Stimulated activated CD4-positive, alpha-beta T cell treated with anti-CD3 and anti-CD28 coated beads, TNF-alpha, amount 100 ng/mL, for 1 hour (primary cell): ENCODE measurements at places on chromosomes 16 and 17.

DNA sequence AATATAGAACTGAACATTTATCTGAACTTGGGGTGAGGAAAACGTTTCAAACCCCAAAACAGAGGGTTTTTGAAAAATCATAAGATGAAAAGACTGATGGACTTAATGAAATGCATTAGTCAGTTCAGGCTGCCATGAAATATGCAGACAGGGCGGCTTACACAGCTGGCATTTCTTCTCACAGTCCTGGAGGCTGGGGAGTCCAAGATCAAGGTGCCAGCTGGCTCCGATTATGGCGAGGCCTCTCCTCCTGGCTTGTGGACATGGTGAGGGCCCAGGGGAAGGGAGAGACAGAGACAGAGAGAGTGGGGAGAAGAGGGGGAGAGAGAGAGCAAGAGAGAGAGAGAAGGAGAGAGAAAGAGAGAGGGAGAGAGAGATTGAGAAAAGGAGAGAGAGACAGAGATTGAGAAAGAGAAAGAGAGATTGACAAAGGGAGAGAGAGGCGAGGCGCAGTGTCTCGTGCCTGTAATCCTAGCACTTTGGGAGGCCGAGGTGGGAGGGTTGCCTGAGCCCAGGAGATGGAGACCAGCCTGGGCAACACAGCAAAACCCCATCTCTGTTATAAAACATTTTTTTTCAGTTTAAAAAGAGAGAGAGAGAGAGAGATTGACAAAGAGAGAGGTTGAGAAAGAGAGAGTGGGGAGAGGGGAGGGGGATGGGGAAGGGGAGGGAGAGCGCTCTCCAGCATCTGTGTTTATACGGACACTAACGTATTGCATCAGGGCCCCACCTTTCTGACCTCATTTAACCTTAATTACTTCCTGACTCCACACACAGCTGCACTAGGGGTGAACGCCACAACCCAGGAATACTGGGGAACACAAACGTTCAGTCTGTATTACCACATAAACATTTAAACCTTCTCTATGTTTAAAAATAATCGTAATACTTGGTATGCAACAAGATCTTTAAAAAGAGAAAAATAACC is 24.6 kb upstream of the RPH3AL start:
- DNase-seq = no peak

GRCh38 chr16:81558444-81559175 is 114.0 kb downstream of the CMIP start:
- DNase-seq = no peak

- no peak for DNase-seq
Measured at GRCh38 chr17:21042458-21043295, at the start of gene USP22. USP22 (minus strand) TSS chr17:21043011; CDS start chr17:21042835, 176 bp downstream.

GRCh38 chr17:76267051-76267576 is 2.0 kb downstream of the UBALD2 start:
- no peak for DNase-seq

- DNase-seq = no peak
Measured at GRCh38 chr16:54930005-54930868, at the start of gene IRX5. IRX5 (plus strand) TSS chr16:54930865; CDS start chr16:54931199, 334 bp downstream.

DNA sequence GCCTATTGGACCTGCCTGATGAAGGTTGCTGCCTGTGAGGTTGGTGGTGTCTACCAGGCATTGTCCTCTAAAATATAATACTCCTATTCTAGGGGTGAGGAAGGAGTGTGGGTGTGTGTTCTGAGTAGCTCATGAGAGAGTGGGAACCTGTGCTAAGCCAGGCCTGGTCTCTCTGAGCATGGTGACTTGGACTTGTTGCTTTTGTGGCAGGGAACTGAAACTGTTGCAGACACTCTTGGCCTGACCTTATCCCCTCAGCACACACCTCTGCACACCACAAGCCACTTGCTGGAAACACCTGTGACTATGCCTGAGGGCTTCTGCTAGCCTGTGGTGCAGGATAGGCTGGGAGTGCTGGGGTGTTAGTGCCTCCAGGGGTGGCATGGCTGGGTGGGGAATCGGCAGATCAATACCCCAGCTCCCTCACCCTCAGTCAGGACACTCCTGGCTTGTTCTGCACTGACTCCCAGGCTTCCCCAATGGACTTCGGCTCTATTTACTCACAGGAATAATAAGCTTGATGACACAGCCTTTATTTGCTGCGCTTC is 29.9 kb downstream of the PLCG2 start:
- no peak for DNase-seq

- DNase-seq = no peak
Measured at GRCh38 chr16:85796599-85796998, 2.7 kb downstream of the EMC8 start.

GRCh38 chr16:28259091-28259780 is 33.1 kb upstream of the SBK1 start:
- DNase-seq = no peak

DNA sequence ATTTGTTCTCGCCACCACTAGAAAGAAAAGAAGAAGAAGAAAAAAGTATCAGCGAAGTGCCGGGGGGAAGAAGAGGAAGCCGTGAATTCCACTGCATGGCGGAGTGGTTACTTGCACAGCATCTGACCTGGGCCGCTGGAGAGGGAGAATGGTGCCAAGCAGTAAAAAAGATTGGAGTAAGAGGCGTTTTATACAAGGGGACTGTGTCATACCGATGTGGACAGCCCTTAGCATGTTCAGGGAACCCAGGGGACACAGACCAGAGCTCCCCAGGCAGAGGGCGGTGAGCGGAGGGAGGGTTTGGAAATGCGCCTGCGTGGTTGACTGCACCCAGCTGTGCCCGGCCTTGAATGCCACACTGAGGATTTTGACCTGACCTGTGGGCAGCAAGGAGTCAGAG is 52.8 kb downstream of the PLXDC1 start:
- no peak for DNase-seq

DNA sequence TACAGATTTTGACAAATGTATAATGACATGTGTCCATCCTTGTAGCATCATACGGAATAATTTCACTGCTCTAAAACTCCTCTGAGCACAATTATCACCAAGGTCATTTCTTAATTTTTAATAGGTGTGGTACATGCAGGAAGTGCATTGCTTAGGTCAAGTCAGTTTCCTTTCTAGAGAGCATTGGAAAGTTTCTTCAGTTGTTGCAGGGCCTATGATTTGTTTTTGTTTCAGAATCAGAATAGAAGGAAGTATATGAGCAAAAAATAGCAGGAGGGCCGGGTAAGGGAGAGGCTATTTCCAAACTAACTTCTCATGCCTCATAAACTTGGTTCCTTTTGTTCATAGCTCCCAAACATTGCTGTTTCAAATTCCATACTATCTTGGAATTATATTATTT is 24.0 kb upstream of the SLFN5 start:
- DNase-seq = no peak

DNA sequence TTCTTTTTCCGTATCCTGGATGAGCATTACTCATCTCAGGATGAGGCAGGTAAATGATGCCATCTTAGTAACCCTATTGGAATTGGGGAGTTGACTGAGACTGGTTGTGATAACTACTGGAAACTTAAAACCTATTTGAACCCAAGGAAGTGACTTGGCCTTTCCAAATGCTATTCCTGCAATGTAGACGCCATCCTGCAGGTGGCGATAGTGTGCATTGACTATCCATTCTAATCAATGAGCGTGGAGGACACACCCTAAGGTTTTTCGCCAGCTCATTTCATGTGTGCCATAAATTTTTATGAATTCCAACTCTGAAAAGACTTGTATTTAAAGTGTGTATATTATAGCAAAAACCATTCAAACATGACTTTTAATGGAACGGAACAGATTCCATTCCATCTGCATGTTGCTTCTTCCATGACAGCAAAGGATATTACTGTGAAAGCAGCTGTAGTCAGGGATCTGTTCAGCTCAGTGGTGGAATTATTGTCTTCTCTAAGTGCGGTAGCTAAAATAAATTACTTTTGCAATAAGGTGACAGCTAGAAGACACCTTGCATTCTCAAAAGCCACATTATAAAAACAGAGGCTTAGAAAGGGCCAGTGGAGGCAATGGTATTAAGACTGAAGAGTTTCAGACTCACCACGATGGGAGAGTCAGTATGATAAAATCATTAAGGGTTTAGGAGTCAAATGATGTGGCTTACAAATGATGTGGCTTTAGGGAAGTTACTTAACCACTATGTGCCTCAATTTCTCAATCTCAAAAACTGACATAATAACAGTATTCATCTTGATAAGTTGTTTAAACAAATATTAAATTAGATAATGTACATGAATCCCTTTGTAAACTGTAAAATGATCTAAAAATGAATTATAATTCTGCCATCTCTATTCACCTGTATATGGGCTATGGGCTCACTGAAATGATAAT is 55.5 kb downstream of the SYT17 start:
- DNase-seq = no peak

GRCh38 chr17:55284001-55284884 is 19.5 kb downstream of the HLF start:
- DNase-seq = no peak

DNA sequence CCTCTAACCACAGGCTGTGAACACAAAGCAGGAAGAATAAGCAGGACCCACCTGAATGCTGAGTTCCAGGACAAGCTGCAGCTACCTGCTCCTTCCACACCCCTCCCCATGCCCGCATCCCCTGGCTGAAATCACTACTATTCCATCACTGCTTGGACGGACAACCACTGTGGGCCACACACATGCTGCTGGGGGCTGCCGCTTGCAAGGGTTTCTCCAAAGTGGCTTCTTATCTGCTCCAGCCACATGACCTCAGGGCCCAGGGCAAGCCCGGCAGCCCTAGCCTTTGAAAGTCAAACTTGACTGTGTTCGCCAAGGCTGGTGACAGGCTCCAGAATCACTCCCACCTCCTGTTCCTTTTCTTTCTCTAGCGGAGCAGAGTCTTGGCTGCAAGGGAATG is 18.4 kb downstream of the FA2H start:
- DNase-seq = no peak

GRCh38 chr16:26692658-26693057 is 374.1 kb upstream of the C16orf82 start:
- DNase-seq = no peak

- no peak for DNase-seq
Measured at GRCh38 chr16:48126801-48127644, 28.8 kb downstream of the ABCC12 start.

DNA sequence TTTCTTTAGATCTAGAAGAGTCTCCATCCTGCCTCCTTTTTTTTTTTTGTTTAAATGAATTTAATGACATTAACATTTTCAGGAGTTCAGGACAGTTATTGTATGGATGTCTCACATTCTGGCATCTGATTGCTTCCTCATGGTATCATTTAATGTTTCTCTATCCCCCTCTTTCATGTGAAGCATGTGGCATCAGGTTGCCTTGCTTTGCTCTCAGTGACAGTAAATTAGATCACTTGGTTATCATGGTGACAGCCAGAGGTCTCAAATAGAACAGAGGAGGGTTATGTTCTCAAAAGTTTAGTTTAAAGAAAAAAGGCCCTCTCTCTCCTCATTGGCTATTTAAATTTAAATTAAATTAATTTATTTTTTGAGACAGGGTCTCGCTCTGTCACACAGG is 74.1 kb downstream of the WWP2 start:
- DNase-seq = no peak

GRCh38 chr16:68972013-68972412 is 128.7 kb downstream of the TANGO6 start:
- DNase-seq = no peak

- no peak for DNase-seq
Measured at GRCh38 chr16:72952811-72953271, 95.1 kb downstream of the ZFHX3 start.

- DNase-seq = peak; percentile 24
Measured at GRCh38 chr17:28953444-28954118, 2.3 kb upstream of the PHF12 start.

- DNase-seq = no peak
Measured at GRCh38 chr16:89104303-89104702, 10.7 kb downstream of the ACSF3 start.

- no peak for DNase-seq
Measured at GRCh38 chr16:80619824-80620223, 79.0 kb downstream of the DYNLRB2 start.

GRCh38 chr17:58630883-58631522 is 60.8 kb downstream of the TEX14 start:
- DNase-seq = no peak

GRCh38 chr17:52546493-52546892 is 388.0 kb upstream of the CA10 start:
- no peak for DNase-seq

DNA sequence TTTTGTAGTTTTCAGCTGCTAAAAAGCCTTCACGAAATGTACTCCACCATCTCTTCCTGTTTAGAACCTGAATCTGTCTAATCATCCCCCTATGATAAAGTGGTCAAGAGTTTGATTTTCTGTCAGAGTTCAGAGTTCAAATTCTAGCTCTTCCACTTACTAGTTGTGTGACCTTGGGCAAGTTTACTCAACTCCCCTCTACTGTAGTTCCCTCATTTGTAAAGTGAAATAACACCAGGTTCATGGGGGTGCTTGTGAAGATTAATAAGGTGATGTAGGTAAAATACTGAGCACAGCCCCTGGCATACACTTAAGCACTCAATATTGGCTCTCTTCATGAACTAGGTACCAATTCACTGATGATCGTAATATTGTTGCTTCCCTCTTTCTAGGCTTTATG is 1.2 kb upstream of the CDC6 start:
- DNase-seq = no peak
